ENCODE measurements at places on chromosomes 2 and 18. TPM values are rescaled to one million over a fixed set of nuclear protein-coding genes. Genes with fewer than 3 reads are reported as not detected.

DNA sequence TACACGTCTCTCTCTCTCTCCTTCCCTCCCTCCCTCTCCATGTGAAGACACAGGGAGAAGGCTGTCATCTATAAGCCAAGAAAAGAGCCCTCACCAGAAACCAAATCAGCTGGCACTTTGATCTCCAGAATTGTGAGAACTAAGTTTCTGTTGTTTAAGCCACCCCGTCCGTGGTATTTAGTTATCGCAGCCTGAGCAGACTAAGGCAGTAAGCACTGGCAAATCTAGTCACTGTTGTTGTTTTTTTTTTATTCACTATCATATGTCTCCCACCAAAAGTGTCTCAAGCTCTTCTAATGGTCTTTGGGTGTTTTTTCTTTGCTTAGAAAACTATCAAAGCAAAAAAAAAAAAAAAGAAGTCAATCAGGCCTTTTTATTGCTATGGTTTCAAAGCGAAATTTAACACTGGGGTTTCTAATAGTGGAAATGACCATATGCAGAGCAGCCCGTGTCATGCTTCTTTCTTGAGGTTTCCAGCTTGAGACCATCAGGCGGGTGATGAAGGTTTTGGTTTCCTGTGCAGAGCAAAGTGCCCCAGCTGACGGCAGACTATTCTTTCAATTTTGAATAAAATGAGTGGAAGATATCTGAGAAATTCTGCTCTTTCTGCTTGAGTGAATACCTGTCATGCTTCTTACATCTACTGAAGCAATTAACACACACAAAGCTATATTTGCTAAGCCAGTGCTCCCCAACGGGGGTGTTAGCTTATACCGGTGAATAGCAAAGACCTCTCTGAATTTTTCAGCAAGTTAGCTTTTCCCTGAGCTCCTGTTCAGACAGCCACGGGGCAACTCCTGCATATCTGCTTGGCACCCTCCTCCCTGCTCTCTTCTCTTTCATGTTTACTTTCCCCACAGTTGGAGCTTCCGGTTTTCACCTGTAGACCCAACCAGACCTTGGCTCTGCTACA lies 394.1 kb upstream of the ATP5MC3 start:
- no peak for DNase-seq
- H3K27me3 ChIP-seq: peaks cover 11% of the 10 kb centered on the region
- no peak overlapping the region for H3K4me3 ChIP-seq
- H3K27ac ChIP-seq: no peak overlapping the region
- H3K36me3 ChIP-seq: no peaks in the 10 kb centered on the region

DNER gene
- 0.91 TPM for total RNA-seq

SUPT7L gene
- 48.1 TPM for total RNA-seq

DNA sequence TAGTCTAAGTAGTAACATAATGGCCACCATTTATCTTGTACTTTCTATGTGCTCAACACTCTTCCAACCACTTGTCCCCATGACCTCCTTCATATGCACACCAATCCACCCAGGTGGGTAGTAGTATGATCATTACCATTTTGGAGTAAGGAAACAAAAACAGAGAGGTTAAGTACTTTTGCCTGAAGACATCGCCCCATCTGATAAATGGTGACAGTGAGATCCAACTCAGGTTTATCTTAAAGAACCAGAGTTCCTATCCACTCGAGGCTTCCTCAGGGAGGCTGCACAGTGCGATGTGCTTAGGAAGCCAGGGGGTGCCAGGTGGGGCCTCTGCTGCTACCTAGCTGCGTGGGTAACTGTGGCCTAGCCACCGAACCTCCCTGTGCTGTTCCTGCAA lies 14.1 kb downstream of the NFE2L2 start:
- DNase-seq: no peak
- H3K4me1 ChIP-seq: peaks cover 30% of the 10 kb centered on the region
- no peaks in the 10 kb centered on the region for H3K27me3 ChIP-seq
- H3K4me3 ChIP-seq: no peak overlapping the region

DNA sequence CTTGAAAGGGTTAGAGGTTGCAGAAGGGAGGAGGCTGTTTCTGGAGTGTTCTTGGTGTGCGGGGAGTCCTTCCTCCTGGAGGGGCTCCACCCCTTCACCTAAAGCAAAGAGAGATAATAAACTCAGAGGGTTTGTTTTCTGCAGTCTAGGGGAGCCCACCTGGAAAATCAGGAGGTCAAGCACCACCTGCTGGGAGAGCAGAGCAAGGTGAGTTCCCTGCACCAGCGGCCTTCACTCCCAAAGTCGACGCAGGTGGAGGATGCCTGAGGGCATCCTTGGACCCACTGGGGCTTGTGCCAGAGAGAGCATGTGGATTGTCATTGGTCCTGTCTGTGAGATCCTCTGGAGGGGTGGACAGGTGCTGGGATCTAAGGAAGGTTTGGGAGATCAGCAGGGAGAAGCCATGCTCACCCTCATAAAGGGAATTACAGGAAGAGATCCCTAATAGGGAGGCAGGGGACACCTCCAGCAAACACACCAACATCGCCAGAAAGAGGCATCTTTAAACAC lies 116.7 kb downstream of the KCNF1 start:
- H3K36me3 ChIP-seq: no peaks in the 10 kb centered on the region
- H3K4me3 ChIP-seq: no peak overlapping the region
- peaks cover 9% of the 10 kb centered on the region for H3K27me3 ChIP-seq
- no peak for DNase-seq

DNA sequence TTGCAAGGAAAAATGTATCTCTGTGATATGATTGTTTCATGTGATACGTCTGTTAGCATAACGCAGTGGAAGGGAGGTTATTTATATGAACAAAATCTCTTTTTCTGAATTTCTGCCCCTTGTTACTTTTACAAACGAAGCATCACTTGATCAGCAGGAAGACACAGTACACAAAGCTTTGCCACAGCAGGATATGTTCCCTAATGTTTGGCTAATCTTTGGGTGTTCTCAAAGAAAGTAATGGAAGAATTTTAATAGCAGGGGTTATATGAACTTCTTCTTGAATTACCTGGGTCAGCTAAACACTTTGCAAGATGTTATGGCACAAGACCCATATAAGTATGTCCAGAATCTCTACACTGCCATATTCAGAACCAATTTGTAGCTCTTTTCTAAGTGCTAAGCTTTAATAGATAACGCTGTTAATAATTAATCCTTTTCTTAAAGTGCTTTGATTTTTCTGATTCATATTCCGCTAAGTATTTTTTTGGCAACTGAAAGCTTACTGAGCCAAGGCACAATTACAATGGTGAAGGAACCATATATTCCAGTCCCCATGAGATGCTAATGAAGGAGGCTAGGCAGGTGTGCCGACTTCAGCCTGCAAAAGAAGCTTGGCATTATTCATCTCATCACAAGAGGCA lies 33.2 kb upstream of the TRIB2 start:
- no peak overlapping the region for H3K27ac ChIP-seq
- DNase-seq: no peak
- no peaks in the 10 kb centered on the region for H3K36me3 ChIP-seq
- peaks cover 18% of the 10 kb centered on the region for H3K27me3 ChIP-seq
- H3K4me3 ChIP-seq: no peak overlapping the region

SLC16A14 gene
- 2.4 TPM for total RNA-seq

GRCh38 chr2:191222507-191222906 lies 22.7 kb upstream of the MYO1B start:
- DNase-seq: no peak
- no peak overlapping the region for H3K27ac ChIP-seq
- no peaks in the 10 kb centered on the region for H3K36me3 ChIP-seq
- no peak overlapping the region for H3K4me3 ChIP-seq
- peaks cover 5% of the 10 kb centered on the region for H3K4me1 ChIP-seq
- H3K27me3 ChIP-seq: no peaks in the 10 kb centered on the region

FHL2 gene
- 3.0 TPM for total RNA-seq

GRCh38 chr18:3350566-3351527 lies 88.9 kb downstream of the MYL12B start:
- H3K36me3 ChIP-seq: no peaks in the 10 kb centered on the region
- peaks cover 2% of the 10 kb centered on the region for H3K27me3 ChIP-seq
- no peaks in the 10 kb centered on the region for H3K4me1 ChIP-seq
- H3K27ac ChIP-seq: no peak overlapping the region
- H3K4me3 ChIP-seq: no peak overlapping the region

GRCh38 chr2:147800316-147800715 lies 44.5 kb upstream of the ACVR2A start:
- no peak overlapping the region for H3K27ac ChIP-seq
- H3K27me3 ChIP-seq: peaks cover 9% of the 10 kb centered on the region
- no peak overlapping the region for H3K4me3 ChIP-seq
- DNase-seq: no peak
- no peaks in the 10 kb centered on the region for H3K36me3 ChIP-seq

RESP18 gene
- not detected for total RNA-seq

DNA sequence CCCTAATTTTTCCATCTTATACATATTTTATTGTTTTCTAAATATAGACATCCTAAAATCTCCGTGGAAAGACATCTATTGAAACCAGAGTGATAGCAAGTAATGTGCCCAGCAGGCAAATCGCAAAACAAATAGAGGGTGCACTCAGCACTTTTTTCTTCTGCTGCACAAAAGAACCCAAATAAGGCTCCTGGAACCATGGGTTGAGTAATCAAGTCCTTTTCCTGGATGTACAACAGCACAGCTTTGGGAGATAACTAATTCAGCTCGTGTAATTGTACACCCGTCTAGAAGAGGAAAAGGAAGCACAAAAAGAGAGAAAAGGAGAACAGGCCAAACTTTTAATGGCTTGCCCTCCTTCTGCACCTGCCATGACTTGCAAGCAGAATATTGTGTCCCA lies 126.9 kb upstream of the TLK1 start:
- H3K4me3 ChIP-seq: no peak overlapping the region
- H3K4me1 ChIP-seq: peaks cover 3% of the 10 kb centered on the region
- H3K36me3 ChIP-seq: no peaks in the 10 kb centered on the region
- H3K27ac ChIP-seq: no peak overlapping the region

DNA sequence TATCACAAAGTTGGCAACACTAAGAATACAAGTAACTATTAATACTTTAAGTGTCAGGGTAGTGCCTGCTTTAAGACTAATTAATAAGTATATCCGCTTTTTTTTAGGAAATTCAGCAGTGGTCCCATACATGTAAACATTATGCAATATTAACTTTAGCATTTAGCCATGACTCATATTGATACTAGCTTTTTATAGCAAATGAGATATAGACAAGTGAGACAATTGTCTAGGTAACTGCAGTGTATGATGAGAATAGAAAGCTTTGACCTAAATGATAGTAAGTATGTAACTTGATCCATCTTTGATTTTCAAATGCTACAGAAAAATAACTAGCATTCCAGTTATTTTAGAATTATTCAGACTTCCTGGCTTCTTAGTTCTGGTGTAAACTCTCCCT lies 27.4 kb upstream of the VRK2 start:
- no peaks in the 10 kb centered on the region for H3K27me3 ChIP-seq
- no peak overlapping the region for H3K4me3 ChIP-seq
- DNase-seq: no peak
- no peaks in the 10 kb centered on the region for H3K36me3 ChIP-seq

DNA sequence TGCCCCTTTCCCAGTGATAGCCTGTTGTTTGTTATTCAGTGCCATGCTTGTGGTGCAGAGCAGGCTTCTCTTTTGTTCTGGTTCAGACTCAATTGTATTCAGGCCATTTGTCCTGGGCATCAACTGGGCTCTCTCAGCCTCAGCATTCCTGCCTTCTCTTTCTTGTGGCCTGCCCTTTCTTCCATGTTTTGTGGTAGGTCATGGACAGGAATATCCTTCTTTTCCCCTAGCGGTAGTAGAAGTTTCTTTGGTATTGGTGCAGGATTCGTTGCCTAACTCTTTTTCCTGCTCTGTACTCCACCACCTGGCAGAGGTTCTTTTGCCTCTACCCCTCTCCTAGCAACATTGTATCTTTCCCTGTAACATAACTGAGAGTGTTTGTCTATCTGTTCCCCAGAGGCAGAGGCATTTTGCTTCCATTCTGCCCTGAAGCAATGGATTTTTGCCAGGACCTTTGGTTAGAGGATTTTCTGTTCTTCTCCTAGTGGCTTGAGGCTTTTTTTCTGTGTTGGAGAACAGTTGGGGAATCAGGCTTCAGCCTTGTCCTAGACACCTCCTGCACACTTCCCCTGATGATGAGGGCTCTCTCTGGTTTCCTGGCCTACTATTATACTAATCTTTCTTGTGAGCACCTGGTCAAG lies 68.5 kb downstream of the NCOA1 start:
- DNase-seq: no peak
- peaks cover 25% of the 10 kb centered on the region for H3K36me3 ChIP-seq
- no peak overlapping the region for H3K4me3 ChIP-seq
- peaks cover 1% of the 10 kb centered on the region for H3K4me1 ChIP-seq
- no peaks in the 10 kb centered on the region for H3K27me3 ChIP-seq

- no peak for DNase-seq
- no peaks in the 10 kb centered on the region for H3K27me3 ChIP-seq
- no peaks in the 10 kb centered on the region for H3K36me3 ChIP-seq
Measured at GRCh38 chr2:150169237-150169629, 318.2 kb downstream of the RND3 start.

DNA sequence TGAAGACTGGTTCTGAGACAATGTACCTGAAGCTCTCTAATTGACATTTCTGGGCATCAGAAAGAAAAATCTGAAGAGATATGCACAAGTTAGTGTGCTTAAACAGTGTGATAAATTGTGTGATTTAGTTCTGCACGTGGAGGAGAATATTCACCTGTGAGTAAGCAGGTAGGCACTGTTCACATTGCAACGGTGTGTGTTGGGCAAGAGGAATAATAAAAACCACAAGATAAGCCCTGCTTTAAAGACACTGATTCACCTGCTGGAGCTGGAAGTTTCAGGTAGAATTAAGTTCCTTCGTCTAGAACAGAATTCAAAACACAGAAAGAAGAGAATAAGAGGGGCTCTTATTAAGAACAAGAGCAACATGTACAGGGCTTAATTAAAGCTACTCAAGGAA lies 864.3 kb upstream of the SOX11 start:
- no peaks in the 10 kb centered on the region for H3K27me3 ChIP-seq
- no peak overlapping the region for H3K4me3 ChIP-seq
- H3K36me3 ChIP-seq: no peaks in the 10 kb centered on the region
- H3K27ac ChIP-seq: no peak overlapping the region

DNA sequence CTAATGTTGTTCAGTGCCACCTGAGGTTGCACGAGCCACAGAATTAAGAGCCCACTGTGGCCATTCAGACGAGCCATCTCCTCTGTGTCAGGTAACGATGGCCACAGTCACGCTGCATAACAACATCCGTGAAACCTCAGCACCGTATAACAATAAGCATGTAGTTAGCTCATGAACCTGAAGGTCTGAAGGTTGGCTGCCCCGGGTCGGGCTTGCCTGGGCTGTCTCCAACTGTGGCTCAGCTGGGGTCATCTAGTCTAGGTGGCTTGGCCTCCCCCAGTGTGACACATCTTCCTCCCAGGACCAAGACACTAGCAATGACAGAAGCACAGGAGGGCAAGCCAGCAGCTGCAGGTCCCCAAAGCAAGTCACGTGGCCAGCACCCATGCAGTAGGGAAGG lies 258.0 kb downstream of the GLI2 start:
- no peak overlapping the region for H3K4me3 ChIP-seq
- H3K36me3 ChIP-seq: no peaks in the 10 kb centered on the region
- no peak overlapping the region for H3K27ac ChIP-seq

BCL11A gene
- 47.9 TPM for total RNA-seq

DNA sequence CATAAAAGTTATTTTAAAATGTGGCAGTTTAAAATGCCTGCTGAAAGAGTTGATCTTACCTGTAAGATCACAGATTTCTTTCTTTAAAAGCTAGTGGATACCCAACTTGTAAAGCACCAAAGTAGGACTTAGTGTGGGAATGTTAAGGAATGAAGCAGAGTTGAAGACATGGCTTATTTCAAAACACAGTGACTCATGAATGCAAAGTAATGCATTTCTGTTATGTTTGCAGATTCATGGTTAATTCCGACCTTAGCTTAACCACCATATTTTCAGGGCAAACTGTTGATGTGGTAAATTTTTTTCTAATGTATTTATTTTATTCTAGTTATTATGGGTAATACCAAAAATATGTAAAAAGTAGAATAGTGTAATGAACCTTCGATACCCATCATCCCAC lies 206.8 kb upstream of the FOSL2 start:
- H3K27ac ChIP-seq: no peak overlapping the region
- no peaks in the 10 kb centered on the region for H3K36me3 ChIP-seq
- H3K4me1 ChIP-seq: no peaks in the 10 kb centered on the region
- no peak for DNase-seq
- no peaks in the 10 kb centered on the region for H3K27me3 ChIP-seq
- H3K4me3 ChIP-seq: no peak overlapping the region
